ENCODE measurements at places on chromosomes 12 and 14.
A peak's percentile ranks its signal among the peaks of the same experiment; 100 is the strongest.

- no peak overlapping the region for H3K4me3 ChIP-seq
- DNase-seq, result no peak
- H3K27me3 ChIP-seq, result no peaks in the 10 kb centered on the region
- no peak overlapping the region for H3K27ac ChIP-seq
Measured at GRCh38 chr12:91985002-91985787, 160.5 kb downstream of the BTG1 start.

- no peaks in the 10 kb centered on the region for H3K27me3 ChIP-seq
- no peak overlapping the region for H3K27ac ChIP-seq
- no peak for DNase-seq
- no peak overlapping the region for H3K4me3 ChIP-seq
- no peaks in the 10 kb centered on the region for H3K4me1 ChIP-seq
Measured at GRCh38 chr12:132354982-132355680, 25.7 kb upstream of the GALNT9 start.

- no peak for DNase-seq
- no peaks in the 10 kb centered on the region for H3K27me3 ChIP-seq
- peaks cover 6% of the 10 kb centered on the region for H3K4me1 ChIP-seq
- H3K36me3 ChIP-seq, result no peaks in the 10 kb centered on the region
- H3K4me3 ChIP-seq, result no peak overlapping the region
Measured at GRCh38 chr12:24952389-24952788, 3.5 kb upstream of the BCAT1 start.

- peaks cover 2% of the 10 kb centered on the region for H3K36me3 ChIP-seq
- no peak overlapping the region for H3K4me3 ChIP-seq
- H3K27ac ChIP-seq, result no peak overlapping the region
- no peaks in the 10 kb centered on the region for H3K27me3 ChIP-seq
Measured at GRCh38 chr14:92650581-92651105, 97.8 kb downstream of the LGMN start.

- peaks cover 64% of the 10 kb centered on the region for H3K4me1 ChIP-seq
- H3K27me3 ChIP-seq, result no peaks in the 10 kb centered on the region
- peak overlapping the region; percentile 65 for H3K4me3 ChIP-seq
- H3K36me3 ChIP-seq, result peaks cover 1% of the 10 kb centered on the region
- H3K27ac ChIP-seq, result peak overlapping the region; percentile 97
- no peak for DNase-seq
Measured at GRCh38 chr12:27333403-27334009, 870 bp downstream of the BMAL2 start.

DNA sequence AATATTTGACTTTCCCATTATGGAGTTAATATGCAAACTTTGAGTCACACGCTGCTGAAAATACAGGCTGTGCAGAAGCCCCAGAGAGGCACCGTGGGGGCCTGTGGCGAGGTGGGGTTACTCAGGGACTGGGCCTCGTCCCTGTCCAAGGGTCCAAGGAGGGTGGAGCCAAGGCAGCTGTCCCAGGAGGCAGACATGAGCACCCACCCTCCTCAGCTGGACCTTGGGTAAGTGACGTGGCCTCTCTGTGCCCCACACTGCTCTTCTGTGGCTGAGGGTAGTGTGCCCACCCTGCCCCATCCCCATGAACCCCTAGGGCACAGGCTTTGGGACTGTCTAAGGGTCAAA is 39.4 kb downstream of the FAM222A start:
- H3K4me1 ChIP-seq, result no peaks in the 10 kb centered on the region
- no peak overlapping the region for H3K4me3 ChIP-seq
- H3K27me3 ChIP-seq, result no peaks in the 10 kb centered on the region
- no peaks in the 10 kb centered on the region for H3K36me3 ChIP-seq

DNA sequence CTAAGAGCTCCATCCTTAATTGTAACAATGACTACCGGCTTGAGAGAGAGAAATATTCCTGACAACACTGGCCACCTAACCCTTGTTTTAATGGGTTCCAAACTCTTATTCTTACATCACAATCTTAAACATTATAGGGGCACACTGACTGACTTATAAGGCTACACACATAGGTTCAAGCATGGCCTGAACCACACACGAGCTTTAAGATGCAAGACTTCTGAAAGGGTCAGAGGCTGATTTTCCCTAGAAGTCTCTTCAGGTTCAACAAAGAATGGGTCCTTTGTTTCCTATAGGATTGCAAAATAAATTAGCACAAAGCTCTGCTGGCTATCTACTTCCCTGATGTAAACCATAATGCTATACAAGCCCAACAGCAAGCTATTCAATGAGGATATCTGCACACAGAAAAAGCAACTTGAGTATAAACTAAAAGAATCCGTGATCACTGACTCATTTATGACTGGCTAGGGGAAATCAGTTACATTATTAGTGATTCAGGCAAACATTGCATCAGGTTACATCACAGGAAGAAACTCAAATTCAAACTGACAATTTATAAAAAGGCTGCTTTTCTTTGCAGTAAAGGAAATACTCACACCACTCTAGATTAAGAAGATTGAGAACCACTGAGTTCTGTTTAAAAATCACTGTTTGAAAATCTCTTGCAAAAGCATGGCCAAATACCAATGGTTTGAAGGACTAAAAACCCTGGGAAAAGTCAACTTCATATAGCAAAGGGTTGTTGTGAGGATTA is 8.5 kb downstream of the BTG1 start:
- no peak overlapping the region for H3K4me3 ChIP-seq
- H3K27ac ChIP-seq, result peak overlapping the region; percentile 99
- DNase-seq, result peak; percentile 44
- no peaks in the 10 kb centered on the region for H3K27me3 ChIP-seq
- H3K4me1 ChIP-seq, result peaks cover 71% of the 10 kb centered on the region

DNA sequence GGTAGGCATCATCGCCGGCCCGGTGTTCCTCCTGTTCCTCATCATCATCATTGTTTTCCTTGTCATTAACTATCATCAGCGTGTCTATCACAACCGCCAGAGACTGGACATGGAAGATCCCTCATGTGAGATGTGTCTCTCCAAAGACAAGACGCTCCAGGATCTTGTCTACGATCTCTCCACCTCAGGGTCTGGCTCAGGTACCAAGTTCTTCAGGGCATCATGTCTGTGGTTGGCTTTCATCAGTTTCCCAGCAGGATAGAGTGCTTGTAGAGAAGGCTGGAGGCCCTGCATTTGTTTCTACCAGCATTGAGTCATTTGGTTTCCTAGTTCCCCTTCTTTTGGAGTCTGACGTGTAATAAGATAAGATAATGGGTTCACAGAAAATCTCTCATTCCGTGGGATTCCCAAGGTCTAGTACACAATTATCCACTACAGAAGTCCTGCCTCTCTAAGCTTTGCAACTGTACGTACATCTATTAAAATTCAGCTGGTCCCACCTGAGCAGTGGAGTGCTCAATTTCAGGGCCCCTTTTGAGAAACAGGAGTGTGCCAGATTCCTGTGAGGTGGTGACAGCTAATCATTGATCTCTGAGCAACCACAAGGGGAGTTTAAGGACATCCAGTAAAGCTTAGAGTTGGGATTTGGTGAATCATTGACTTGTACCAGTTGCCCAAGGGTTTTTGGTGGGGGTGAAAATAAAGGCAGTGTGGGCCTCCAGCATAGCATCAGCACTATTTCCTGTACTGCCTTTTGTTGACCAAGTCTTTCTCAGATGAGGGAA is 25.1 kb downstream of the ACVR1B start:
- no peak overlapping the region for H3K4me3 ChIP-seq
- H3K27ac ChIP-seq, result no peak overlapping the region
- DNase-seq, result no peak
- peaks cover 23% of the 10 kb centered on the region for H3K4me1 ChIP-seq

DNA sequence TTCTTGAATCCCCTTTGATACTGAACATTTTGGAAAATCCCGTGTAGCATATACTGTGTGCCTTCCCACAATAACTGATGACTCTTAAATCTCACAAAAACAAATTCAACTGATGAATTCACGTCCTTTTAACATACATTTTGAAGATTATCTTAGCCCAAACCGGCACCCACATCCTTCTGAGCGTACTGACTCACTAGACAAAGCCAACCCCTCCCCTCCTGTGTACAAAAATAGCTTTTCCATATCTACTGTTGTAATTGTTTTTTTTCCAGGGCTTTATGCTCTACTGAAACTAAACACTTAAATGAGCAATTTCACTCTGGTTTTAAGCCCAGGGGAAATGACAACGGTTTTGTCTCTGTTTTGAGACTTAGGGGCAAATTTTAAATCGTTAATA is 109.4 kb upstream of the ATF7IP start:
- peak overlapping the region; percentile 82 for H3K27ac ChIP-seq
- DNase-seq, result no peak
- H3K4me3 ChIP-seq, result no peak overlapping the region
- H3K4me1 ChIP-seq, result peaks cover 35% of the 10 kb centered on the region
- H3K27me3 ChIP-seq, result no peaks in the 10 kb centered on the region
- H3K36me3 ChIP-seq, result no peaks in the 10 kb centered on the region

GRCh38 chr14:87148655-87149054 is 844.3 kb downstream of the GALC start:
- H3K27ac ChIP-seq, result no peak overlapping the region
- H3K4me1 ChIP-seq, result no peaks in the 10 kb centered on the region
- H3K4me3 ChIP-seq, result no peak overlapping the region
- H3K27me3 ChIP-seq, result no peaks in the 10 kb centered on the region

GRCh38 chr12:92398565-92399309 is 253.1 kb upstream of the BTG1 start:
- H3K4me3 ChIP-seq, result no peak overlapping the region
- DNase-seq, result no peak
- H3K36me3 ChIP-seq, result no peaks in the 10 kb centered on the region
- peaks cover 18% of the 10 kb centered on the region for H3K4me1 ChIP-seq

DNA sequence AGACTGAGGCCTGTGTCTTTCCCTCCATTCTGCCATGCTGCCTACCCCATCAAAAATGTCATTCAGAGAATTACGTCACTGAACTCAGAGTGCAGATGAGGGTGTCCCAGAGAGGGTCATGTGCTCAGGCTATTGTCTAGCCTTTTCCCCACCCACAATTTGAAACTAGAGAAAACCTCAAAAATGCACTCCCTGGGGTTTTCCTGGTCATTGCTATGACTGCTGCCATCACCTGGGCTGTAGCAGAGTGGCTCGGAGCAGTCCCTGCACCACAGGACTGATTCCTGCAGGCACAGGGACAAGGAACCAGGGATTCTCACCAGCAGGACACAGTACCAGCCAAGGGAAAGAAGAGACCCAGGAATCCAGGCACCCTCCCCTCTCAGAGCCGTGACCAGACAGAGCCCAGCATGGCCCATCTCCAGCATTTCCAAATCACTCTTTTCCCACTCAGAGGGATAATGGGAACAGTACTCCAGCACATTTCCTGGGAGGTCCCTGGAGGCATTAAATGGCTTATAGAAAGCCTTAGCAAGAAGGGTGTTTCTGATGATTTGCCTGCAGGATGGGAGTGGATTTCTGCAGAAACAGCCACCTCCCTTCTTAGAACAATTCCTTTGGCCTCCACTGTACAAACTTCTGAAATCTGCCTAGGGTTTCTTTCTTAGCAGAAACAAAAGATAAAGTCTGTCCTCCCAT is 45.9 kb downstream of the VWF start:
- H3K27me3 ChIP-seq, result peaks cover 3% of the 10 kb centered on the region
- peaks cover 6% of the 10 kb centered on the region for H3K4me1 ChIP-seq
- no peaks in the 10 kb centered on the region for H3K36me3 ChIP-seq
- no peak overlapping the region for H3K4me3 ChIP-seq
- no peak for DNase-seq
- no peak overlapping the region for H3K27ac ChIP-seq

DNA sequence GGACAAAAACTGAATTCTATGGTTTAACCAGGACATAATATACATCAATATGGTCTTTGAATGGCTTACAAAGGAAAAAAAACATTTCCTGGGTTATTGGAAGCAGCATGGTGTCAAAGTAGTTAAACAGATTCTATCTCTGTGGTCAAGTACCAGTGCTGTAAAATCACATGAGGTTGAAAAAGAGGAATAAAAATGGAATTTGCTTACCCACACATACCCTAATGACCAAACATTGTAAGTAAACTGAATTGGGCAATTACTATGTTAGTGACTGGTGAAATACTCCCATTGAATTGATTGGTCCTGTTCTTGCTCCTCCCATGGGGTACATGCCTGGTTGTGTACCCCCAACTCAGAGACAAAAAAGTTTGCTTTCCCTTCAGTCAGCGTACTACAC is 19.6 kb downstream of the IFNG start:
- H3K27me3 ChIP-seq, result peaks cover 21% of the 10 kb centered on the region
- no peak for DNase-seq
- H3K4me3 ChIP-seq, result no peak overlapping the region
- no peaks in the 10 kb centered on the region for H3K4me1 ChIP-seq
- no peak overlapping the region for H3K27ac ChIP-seq

GRCh38 chr14:68234101-68234905 is 414.7 kb downstream of the RAD51B start:
- no peaks in the 10 kb centered on the region for H3K27me3 ChIP-seq
- H3K36me3 ChIP-seq, result no peaks in the 10 kb centered on the region

GRCh38 chr12:33476058-33476457 is 36.4 kb upstream of the SYT10 start:
- no peak overlapping the region for H3K27ac ChIP-seq
- no peaks in the 10 kb centered on the region for H3K4me1 ChIP-seq
- H3K4me3 ChIP-seq, result no peak overlapping the region
- no peaks in the 10 kb centered on the region for H3K36me3 ChIP-seq
- no peaks in the 10 kb centered on the region for H3K27me3 ChIP-seq

DNA sequence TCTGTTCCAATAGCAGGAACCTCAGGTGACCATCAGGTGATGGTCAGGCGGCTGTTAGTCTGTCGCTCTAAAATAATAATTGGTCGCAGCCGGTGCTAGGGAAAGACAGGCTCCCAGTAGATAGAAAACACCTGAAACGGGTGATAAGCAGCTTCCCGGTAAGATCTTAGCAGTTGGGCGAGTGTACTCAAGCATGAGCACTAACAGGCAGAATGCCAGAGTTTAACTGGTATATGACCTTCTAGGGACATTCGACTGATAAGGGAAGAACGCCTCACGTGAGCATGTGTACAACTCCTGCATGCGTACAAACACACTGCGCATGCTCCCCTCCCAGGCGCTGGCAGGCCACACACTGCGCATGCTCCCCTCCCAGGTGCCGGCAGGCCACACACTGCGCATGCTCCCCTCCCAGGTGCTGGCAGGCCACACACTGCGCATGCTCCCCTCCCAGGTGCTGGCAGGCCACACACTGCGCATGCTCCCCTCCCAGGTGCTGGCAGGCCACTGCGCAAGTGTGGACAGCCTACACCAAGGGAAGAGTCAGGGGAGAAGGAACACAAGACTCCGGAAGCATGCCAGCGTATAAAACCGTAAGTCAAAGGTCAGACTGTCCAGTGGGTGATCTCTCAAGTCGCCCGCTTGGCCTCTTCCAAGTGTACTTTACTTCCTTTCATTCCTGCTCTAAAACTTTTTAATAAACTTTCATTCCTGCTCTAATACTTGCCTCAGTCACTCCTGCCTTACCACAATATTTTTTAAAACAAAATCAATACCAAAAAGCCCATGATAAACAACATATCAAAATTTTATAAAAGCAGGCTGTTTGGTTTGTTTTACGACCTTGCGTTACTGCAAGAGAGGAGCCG is 24.5 kb downstream of the GPRC5D start:
- H3K36me3 ChIP-seq, result peaks cover 2% of the 10 kb centered on the region
- H3K4me1 ChIP-seq, result peaks cover 8% of the 10 kb centered on the region
- DNase-seq, result peak; percentile 56
- peak overlapping the region; percentile 37 for H3K27ac ChIP-seq
- no peaks in the 10 kb centered on the region for H3K27me3 ChIP-seq
- peak overlapping the region; percentile 29 for H3K4me3 ChIP-seq

- H3K27me3 ChIP-seq, result no peaks in the 10 kb centered on the region
- H3K4me3 ChIP-seq, result no peak overlapping the region
- H3K27ac ChIP-seq, result no peak overlapping the region
- peaks cover 28% of the 10 kb centered on the region for H3K4me1 ChIP-seq
Measured at GRCh38 chr12:94658931-94659330, 8.6 kb upstream of the TMCC3 start.

- no peak overlapping the region for H3K27ac ChIP-seq
- H3K36me3 ChIP-seq, result no peaks in the 10 kb centered on the region
- H3K4me3 ChIP-seq, result no peak overlapping the region
- no peak for DNase-seq
Measured at GRCh38 chr12:7241404-7242005, 52.0 kb downstream of the PEX5 start.

Data from keratinocyte (primary cell).